Stimulated activated CD4-positive, alpha-beta T cell treated with anti-CD3 and anti-CD28 coated beads, TNF-alpha, amount 100 ng/mL, for 1 hour (primary cell): ENCODE measurements at places on chromosomes 2 and 18.

DNA sequence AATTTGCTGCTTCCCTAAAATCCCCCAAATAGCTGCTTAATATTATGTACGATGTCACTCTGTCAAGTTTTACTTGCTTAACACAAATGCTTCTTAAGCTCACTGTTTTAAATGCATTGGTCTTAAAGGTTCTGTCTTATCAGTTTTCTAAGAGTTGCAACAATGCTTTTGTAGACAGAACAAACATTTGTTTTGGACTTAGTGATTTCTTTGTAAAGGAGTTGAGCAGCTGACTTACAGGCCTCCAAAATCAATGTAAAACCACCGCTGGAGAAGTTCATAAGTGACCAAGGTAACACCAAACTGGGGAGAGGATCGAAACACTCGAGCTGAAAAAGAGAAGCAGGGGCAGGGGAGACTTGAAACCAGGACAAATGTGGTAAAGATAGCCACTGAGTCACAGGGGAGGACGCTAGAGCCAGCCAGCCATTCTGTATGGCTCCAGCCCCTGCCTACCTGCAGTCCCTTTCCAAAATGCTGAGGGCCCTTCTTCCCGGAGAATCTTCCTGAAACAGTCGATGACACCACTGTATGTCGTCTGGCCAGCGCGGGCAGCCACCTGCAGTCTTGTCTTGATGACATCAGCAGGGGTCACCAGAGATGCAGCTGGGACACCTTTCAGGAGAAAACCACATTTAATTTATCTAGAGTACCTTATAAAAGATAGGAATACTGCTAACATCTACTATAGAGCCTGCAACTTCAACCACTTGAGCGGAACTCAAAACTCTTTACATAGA is 100.2 kb downstream of the DYNC1I2 start:
- DNase-seq: no peak

DNA sequence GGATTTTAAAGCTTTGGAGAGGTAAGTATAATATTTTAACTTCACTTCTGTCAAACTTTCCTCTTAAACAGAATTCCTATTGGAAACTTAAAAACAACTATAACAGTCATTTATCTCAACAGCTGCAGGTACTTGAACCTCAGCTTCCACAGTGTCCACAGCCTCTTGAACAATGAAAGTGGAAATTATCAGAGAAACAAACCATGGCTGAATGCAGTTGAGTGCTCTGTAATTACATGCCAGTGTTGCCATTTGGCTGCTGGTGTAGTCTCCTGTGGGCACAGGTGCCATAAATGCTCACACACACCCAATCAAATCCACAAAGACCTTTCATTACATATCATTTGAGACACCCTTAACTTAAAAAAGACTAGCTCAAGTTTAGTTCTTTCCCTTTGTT is 125.1 kb downstream of the CPS1 start:
- DNase-seq: no peak

DNA sequence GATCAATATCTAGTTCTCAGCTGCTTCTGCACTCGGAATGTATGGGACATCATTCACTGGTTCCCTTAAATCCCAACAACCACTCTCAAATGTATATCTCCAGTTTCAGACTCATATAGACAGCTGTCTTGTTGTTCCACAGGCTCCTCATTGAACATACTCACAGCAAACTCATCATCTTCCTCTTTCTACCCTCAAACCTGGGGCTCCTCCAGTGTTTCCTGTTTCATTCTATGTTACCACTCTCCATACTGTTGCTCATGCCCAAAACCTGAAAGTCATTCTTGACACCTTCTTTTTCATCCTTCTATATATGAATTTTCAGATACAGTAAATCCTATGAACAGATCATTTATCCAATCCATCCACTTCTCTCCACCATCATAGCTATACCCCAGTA is 18.7 kb upstream of the REL start:
- no peak for DNase-seq

DNA sequence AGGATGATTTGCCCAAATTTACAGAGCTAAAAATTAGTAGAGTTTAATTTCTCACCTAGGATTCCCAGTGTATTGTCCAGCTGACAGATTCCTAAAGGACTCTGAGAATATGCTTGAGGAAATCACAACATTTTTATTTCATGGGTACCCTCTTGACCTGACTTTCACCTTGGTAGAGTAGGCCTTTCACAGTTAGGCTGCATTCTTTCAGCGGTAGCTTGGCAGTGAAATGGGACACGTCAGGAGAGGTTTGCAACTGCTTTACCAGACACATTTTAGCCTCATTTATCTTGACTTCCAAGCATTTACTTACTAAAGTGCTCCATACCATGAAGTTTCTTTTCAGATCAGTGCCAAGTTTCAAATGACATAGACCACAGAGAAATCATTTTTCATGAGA is 937.9 kb upstream of the LRRTM1 start:
- DNase-seq: no peak

DNA sequence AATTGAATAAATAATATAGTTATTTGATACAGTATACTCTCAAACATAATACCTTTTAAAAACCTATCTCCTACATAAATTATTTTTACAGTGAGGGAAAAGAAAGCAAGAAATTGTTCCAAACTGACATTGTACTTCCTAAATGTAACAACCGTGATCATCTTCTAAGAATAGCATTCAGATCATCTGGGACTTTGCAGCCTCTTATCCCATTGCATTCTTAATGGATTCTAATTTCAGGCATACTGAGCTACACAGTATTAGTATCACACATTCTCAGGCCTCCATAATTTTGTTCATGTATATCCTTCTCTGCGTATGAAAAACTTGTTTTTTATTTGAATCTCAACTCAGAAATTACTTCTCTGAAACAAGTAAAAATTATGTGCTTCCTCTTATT is 1134.7 kb upstream of the CDH2 start:
- no peak for DNase-seq

DNA sequence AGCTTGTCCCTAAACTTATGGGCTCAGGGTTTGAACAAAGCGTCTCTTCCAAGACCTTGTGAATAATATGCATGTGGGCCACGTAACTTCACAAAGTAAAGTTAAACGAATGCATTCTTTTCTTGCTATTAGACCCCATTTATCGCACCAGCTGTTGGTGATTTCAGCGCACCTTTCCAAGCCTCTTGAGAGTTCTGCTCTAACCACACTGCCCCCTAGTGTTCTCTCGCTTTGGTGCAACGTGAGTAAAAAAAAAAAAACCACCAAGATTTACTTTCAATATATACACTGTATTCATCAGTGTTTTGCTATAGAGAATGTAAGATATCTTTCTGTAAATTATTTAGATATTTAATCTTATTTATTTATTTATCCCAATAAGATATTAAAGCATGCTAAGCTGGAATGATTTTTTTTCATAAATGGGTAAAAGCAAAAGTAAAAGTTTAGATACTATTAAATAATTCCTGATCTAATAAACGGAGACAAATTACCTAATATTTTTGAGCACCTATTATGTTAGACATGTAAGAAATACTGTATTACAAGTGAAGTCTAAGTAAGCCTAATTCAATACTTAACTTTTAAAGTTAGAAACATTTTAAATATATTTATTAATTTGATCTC is 459.5 kb downstream of the DLGAP1 start:
- DNase-seq: no peak

DNA sequence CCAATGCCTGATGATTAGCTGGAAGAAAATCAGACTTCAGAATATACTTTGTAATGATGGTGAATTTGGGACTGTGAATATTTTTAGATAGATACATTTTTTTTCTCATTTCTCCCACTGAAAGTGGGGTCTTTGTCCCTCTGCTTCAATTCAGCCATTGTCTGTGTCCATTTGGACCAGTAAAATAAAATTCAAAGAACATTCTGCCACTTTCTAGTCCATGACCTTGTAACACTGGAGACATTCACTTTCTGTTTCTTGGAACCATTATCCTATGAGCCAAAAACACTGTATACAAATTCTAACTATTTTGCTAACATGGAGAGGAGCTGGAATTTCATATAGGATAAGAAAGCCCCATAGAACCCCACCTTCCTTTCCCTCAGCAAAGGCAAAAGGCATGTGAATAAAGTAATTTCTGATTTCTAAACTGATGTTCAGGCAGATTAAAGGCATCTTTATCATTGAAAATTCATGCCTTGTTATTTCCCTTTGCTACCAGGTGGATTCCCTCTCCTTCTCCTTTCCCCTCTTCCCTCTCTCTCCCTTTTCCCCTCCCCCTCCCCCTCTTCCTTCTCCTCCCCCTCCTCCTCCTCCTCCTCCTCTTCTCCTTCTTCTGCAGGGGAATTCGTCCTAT is 2010.4 kb upstream of the LRRTM1 start:
- DNase-seq: no peak

GRCh38 chr18:74778191-74778847 is 180.6 kb downstream of the ZNF407 start:
- no peak for DNase-seq

- DNase-seq: no peak
Measured at GRCh38 chr2:37154785-37155184, 2.0 kb downstream of the EIF2AK2 start.

GRCh38 chr18:36205166-36205565 is 17.9 kb downstream of the MOCOS start:
- DNase-seq: no peak

GRCh38 chr2:186883666-186884065 is 34.7 kb upstream of the ZSWIM2 start:
- no peak for DNase-seq
